Natural killer cell treated with Interleukin-12 subunit alpha and Interleukin-12 subunit beta and Interleukin-15 and Interleukin-18, amount 100 ng/mL, for 72 hours (primary cell): ENCODE measurements at places on chromosomes 2 and 18. TPM values are rescaled to one million over a fixed set of nuclear protein-coding genes. Genes with fewer than 3 reads are reported as not detected.

The ZNF532 gene
- total RNA-seq = 19.3 TPM

- no peak for DNase-seq
Measured at GRCh38 chr2:18047213-18047611, 168.7 kb downstream of the KCNS3 start.

The PIEZO2 gene
- not detected for total RNA-seq

- no peak for DNase-seq
Measured at GRCh38 chr2:240500561-240501423, 57.0 kb downstream of the ANKMY1 start.

The DSG2 gene
- 0.14 TPM for total RNA-seq

The POTEJ gene
- not detected for total RNA-seq

The SPHKAP gene
- not detected for total RNA-seq
